BJ (cell line): ENCODE measurements at places on chromosomes 3 and 15.

DNA sequence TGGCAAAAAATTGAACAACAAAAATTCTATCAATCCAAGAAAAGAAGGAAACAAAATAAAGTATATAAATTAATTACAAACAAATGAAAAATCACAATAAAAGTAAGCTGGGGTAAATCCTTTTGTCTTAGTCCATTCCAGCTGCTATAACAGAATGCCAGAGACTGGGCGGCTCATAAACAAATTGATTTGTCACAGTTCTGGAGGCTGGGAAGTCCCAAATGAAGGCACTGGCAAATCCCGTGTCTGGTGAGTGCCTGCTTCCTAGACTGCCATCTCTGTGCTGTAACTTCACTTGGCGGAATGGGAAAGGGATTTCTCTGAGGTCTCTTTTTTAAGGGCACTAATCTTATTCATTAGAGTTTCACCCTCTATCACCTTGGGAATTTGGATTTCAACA lies 53.6 kb upstream of the RPL35A start:
- DNase-seq = no peak

GRCh38 chr15:62752657-62753517 lies 289.7 kb upstream of the TPM1 start:
- DNase-seq = no peak

- no peak for DNase-seq
Observed at GRCh38 chr15:79769069-79769481, 127.7 kb downstream of the MTHFS start.

DNA sequence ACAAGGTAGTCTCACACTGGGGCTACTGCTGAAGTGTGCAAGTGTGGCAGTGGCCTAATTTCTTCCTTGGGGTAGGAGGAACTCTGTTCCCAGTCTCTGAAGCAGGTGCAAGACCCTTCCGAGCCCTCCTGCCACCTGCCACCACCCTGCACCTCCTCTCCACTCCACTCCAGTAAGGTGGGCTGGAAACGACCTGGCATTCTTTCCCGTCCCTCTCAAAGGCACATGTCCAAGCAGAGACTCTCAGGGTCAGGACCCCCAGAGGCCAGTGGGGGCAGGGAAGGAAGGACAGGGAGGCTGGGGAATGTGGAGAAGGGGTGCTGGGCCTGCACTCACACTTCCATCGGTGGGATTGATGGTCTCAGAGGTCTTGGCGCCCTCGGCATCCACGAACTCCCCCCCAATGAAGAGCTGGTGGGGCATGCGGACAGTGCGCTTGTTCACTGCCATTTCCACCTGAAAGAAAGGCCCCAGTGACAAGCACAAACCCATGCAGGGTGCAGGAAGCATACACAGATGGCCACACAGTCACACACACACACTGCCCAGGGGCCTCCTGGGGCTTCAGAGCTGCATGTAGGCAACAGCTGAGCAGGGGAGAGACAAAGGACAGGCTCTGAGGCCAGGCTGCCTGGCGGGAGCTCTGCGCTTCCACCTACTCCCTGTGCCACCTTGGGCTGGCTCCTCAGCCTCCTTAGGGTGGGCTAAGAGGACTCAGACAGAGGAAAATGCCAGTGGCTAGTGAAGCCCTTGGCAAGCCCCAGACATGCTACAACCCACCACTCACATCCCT lies 43.8 kb downstream of the ALDH1L1 start:
- no peak for DNase-seq

- DNase-seq = peak; percentile 26
Observed at GRCh38 chr15:98776607-98777281, 128.4 kb downstream of the IGF1R start.

- DNase-seq = no peak
Observed at GRCh38 chr3:31495971-31496665, 36.6 kb upstream of the STT3B start.

DNA sequence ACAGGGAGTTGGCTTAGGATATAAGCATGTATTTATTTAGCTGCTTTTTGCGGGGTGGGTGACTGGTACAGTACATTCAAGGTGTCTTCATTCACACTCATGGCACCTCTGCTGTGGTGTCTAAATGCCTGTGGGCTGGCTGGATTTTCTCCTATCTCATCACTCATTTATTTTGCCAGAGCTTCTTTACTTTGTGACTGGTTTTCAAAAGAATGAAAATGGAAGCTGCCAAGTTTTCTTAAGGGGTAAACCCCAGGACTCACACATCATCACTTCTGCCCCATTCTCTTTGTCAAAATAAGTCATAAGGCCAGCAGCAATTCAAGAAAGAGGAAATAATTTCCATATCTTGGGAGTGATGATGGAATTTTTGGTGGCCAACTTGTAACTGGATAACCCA lies 493.4 kb upstream of the ALCAM start:
- DNase-seq = no peak

DNA sequence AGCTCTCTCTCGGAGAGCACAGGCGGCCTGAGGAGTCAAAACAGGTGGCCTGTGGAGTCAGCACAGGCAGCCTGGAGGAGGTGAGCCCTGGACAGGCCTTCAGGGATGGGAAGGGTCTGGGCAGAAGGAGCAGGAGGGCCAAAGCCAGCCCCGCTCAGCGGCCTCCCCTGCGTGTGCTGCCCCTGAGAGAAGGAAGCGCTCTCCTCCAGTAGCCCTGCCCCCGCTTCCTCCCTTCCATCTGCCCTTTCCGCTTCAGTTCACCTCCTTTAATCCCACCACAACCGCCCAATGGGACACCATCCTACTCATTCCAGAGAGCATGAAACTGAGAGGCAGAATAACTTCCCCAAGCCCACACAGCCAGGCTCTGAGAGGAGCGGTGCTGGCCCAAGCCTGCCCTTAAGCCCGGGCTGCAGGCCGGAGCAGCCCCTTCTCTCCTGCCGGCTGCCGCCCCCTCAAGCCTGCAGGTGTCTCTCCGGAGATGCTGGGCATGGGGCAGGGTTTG lies 3.2 kb upstream of the NR2E3 start:
- no peak for DNase-seq

GRCh38 chr3:194539498-194539897 lies 52.7 kb upstream of the ATP13A3 start:
- no peak for DNase-seq

DNA sequence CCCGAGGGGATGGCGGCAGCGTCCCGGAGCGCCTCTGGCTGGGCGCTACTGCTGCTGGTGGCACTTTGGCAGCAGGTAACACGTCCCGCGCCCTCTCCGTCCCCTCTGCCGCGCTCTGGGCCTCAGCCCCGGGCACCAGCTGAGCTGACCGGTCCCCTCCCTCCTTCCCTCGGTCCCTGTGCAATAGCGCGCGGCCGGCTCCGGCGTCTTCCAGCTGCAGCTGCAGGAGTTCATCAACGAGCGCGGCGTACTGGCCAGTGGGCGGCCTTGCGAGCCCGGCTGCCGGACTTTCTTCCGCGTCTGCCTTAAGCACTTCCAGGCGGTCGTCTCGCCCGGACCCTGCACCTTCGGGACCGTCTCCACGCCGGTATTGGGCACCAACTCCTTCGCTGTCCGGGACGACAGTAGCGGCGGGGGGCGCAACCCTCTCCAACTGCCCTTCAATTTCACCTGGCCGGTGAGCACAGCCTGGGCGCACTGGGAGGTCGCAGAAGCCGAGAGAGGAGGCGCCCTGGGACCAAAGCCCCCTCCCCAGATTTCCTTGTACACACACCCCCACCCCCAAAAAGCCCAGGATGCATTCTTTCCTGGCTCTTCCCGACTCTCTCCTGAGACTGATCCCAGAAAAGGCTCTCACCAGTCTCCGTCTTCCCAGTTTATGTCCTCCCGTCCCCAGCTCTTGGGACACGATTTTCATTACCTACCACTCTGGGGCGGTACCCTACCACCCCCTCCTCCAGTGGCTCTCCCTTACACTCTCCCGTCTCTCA lies 705 bp downstream of the DLL4 start:
- DNase-seq = no peak

DNA sequence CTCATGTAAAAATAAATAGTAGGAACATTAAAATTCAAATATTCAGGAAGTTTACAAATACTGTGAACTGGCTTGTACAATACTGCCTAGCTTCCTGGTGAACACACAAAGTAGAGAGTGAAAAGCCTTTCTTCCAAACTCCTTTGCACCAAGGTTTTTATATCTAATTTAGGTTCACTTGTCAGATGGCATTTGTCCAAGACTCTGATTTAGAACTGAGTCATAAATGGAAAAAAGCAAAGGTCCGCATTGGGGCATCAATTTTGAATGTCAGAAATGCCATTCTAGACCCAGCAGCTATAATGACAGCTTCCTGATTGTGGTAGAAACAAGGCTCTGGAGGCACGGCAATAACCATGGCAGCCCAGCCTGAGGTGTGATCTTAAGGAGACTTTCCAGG lies 160.7 kb downstream of the PDE8A start:
- DNase-seq = no peak

DNA sequence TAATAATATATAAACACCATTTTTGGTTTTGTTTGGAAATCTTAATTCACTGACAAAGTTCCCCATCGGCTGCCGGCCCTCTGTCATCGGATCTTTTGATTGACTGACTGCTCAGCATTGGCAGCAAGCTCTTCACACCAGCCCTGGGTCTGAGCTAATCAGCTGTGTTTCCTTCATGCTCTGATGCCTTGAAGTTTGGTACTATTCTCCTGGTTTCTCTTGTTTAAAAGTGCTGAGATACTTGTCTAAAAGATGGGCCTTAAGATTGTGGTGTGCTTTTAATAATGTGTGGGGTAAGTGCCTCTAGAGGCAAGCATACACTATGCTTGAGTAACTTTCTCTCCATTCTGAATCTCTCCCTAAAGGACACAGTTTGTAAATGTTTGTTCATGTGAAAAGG lies 415.5 kb upstream of the TPRG1 start:
- no peak for DNase-seq

- no peak for DNase-seq
Observed at GRCh38 chr15:63800241-63800640, 33.5 kb downstream of the HERC1 start.

DNA sequence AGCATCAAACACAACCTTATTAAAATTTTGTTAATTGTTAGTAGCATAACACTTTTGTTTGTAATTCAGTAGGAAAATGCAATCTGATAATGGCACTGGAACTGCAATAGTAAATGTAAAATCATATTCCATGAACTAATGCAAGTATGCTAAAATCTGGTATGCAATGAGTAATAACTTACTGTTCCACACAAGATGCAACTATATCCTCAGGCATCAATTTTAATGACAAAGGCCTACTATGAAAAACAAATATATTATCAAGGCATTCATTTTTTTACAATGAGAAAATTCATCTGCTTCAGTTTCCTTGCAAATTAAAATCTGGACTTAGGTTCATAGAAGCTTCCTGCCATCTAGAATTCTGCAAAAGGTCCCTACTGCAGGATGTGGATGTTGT lies 1.4 kb upstream of the NSMCE3 start:
- DNase-seq = no peak

GRCh38 chr3:109853077-109853731 lies 515.9 kb upstream of the DPPA4 start:
- peak; percentile 9 for DNase-seq

DNA sequence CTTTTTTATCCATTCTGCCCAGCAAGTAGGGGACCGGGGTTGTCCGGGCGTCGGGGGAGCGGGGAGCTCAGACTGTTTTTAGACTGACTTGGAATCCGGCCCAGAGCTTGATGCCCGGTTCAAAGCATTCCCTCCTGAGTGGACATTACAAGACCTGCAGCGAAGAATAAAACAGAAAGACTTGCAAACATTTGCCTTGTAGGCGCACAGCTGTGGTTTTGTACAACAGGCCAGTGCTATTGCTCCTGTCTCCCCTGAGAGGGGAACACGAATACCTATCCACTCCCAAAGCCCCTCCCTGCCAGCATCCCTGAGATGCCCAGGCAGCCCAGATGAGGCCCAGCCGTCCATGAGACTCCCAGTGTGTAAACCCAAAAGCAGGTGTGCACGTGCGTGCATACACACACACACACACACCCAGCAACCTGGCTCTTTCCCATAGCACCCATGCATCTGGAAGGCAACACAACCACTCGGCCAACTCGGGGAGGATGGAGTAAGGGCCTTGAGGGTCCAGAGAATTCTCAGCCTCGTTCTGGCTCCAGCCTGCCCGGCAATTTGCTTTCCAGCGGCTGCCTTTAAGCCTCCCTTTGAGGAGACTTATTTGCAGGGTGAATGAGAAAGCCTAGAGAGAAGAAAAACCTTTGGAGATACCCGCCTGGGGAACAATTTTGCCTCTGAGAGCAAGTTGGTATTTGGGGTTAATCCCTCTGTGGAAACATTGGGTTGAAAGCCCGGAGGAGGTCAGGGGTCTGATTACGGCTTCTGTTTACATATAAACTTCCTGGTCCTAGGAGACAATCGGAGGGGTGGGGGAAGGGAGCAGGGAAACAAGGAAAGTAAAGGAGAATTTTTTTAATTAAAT lies 161.0 kb upstream of the HES1 start:
- no peak for DNase-seq

- no peak for DNase-seq
Observed at GRCh38 chr15:38702178-38702912, 137.7 kb upstream of the RASGRP1 start.

DNA sequence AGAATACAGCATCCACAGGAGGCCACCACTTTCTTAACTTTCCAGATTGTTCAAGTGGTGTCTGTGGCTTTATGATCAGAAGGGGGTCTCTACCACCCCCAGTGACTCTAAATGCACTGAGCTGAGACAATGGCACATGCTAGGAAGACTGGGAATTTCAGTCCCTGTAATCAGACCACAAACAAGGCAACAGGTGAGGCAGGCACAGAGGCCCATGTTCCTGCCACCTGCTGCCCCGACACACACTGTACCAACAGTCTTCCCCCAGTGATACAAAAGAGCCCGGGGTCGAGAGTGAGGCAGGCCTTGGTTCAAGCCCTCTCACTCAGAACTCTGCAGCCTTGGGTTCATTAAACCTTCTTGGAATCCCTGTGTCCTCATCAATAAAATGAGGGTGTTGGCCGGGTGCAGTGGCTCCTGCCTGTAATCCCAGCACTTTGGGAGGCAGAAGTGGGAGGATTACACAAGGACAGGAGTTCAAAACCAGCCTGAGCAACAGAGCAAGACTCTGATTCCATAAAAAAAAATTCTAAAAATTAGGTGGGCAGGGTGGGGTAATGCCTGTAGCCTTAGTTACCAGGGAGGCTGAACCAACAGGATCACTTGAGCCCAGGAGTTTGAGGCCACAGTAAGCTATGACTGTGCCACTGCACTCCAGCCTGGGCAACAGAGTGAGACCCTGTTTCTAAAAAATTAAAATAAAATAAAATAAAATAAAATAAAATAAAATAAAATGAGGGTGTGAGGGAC lies 55.8 kb downstream of the ADCY5 start:
- DNase-seq = no peak

DNA sequence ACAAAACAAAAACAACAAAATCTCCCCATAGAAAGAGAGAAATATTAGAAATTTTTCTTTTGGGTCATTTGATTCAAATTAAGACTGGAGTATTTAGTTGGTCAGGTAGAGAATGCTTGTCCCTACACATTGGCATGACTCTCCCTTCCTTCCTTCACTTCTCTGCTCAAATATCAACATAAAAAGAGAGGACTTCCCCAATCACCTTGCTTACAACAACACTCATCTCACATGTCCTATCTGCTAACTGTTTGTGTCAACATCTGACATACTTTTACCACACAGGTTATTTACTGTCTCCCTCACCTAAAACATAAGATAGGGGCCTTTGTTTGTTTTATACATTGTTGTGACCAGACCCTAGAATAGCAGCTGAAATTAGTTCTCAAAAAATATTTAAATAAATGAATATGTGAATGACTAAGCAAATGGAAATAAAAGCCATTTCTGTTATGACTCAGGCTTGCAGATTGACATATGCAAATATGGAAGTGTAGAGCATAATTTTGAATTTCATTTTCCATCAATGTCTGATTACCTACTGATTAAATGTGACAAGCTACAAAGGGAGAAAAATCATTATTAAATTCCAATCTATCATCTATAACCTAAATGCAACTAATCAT lies 304.8 kb downstream of the CTNNB1 start:
- DNase-seq = no peak

- no peak for DNase-seq
Observed at GRCh38 chr3:136819731-136820679, 1.1 kb downstream of the SLC35G2 start.
